ENCODE measurements at places on chromosomes 12 and 14. TPM values are rescaled to one million over a fixed set of nuclear protein-coding genes. Genes with fewer than 3 reads are reported as not detected.

Gene GLIPR1L1
- total RNA-seq: not detected

DNA sequence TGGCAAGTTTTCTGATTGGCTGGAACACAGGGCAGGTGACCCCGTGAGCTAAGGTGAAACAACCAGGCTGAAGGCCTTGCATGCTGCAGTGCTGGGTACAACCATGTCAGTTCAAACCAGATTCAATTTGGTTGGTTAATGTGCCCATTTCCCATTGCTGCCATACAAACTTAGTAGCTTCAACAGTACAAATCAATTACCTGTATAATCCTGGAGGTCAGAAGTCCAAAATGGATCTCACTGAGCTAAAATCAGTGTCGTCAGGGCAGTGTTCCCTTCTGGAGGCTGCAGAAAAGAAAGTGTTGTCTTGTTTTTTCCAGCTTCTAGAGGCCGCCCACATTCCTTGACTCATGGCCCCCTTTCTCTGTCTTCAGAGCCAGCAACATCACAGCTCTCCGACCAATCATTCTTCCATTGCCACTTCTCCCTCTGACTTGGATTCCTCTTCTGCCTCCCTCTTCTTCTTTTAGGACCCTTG lies 221.7 kb downstream of the ZFP36L1 start:
- DNase-seq: no peak

- no peak for DNase-seq
Observed at GRCh38 chr14:42428996-42429395, 822.3 kb downstream of the LRFN5 start.

Gene TPH2
- total RNA-seq: not detected

DNA sequence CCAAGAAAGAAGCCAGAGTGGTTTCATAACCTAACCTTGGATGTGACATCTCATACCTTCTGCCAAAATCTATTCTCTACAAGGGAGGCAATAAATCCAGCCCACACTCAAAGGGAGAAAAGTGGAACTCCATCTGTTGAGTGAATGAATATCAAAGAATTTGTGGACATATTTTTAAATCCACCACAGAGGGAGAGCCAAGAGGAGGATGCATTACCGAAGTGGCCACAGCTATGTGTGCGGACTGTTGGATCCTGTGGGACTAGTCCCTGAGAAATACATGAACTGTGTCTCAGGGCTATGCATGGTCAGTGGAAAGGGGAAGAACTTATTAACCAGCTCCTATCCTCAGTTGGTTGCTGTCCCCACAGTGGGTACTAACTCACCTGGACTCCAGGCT lies 273.9 kb downstream of the NUAK1 start:
- no peak for DNase-seq
